Head of caudate nucleus (tissue), 42 donors: ENCODE measurements at places on chromosomes 13 and 19.

- peak; percentile 25 for DNase-seq
These were observed 1.4 kb downstream of the FZR1 start for GRCh38 chr19:3507371-3508120.

DNA sequence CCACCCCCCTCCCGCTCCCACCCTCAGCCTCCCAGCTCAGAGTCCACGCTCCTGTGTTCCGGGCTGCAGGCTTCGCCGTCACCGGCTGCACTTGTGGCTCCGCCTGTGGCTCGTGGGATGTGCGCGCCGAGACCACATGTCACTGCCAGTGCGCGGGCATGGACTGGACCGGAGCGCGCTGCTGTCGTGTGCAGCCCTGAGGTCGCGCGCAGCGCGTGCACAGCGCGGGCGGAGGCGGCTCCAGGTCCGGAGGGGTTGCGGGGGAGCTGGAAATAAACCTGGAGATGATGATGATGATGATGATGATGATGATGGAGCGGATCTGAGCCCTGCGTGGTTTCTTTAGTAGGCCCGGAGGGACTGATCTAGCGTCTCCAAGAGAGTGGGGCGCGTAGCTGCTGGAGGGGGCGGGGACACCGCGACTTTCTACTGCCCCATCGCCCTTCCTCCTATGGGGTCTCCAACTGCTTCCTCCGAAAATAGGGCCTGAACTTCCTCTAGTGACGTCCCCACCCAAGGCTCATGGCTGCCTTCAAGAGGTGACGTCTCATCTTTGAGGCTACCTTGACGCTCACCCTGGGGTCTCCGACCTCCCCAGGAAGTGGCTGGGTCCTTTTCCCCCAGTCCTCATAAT, 1.4 kb downstream of the RETN start:
- peak; percentile 33 for DNase-seq

DNA sequence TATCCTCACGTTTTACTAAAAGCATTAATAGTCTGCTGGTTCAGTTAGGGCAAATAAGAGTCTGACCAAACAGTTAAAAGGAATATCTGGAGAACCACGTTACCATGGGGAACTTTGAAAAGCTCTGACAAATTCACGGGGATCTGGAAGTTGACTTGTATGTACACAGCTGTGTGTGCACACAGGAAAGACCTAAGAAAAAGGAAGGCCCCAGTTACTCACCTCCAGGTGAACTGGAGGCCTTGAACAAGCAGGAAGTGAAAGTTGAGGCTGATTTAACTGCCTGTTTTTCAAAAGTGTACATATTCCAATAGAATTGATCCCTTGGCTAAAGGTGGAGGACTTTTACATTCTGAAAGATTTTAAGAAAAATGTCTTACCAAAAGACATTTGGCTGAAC, 1891.6 kb upstream of the PCDH20 start:
- DNase-seq = no peak

DNA sequence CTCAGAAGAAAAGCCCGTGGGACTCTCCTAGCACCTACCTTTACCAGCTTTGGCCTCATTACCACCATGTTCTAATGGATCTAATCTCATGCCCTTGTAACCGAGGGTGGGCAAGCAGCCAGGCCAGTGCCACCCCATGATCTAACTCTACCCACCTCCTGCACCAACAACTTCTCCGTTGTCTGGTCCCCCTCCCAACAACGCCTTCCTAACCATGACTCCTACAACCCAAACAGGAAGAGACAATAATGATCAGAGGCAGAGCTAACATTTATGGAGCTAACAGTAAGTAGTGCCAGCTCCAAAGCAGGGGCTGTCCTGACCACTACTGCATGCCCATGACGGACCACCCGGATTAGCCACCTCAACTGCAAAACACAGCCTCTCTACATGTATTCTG, 3.5 kb downstream of the USP12 start:
- DNase-seq = no peak

DNA sequence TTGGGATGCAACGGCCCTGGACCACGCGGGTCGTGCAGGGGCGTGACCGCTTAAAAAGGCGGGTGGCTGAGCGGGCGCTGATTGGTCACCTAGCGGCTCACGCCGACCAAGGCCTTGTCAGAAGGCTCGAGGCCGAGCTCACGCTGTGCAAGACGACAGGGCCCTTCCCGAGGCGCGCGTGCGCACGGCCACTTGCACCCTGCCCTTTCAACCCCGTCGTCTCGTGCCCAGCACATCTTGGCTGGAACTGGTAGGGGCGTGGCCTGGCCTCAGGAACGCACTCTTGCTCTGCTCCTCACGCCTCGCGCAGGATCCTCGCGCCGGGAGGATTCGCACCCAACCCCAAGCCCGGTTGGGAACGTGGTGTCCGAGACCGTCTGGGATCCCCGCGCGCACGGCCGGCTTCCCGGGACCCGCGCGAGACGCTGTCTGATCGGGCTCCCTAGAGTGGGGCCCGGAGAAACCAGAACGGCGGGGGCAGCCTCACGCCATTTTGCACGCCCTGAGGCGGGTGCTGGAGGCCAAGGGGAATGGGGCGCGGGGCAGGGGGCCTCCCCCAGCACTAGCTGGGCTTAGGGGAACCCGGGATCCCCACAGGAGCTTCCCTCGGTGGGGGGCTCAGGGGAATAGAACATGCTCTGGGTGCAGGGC, at the start of gene MEIOSIN:
TSS of gene MEIOSIN (plus strand) at position 280 of the 651 bp plus-strand sequence. CDS start 1,938 bp downstream, outside the sequence.
- DNase-seq = no peak

DNA sequence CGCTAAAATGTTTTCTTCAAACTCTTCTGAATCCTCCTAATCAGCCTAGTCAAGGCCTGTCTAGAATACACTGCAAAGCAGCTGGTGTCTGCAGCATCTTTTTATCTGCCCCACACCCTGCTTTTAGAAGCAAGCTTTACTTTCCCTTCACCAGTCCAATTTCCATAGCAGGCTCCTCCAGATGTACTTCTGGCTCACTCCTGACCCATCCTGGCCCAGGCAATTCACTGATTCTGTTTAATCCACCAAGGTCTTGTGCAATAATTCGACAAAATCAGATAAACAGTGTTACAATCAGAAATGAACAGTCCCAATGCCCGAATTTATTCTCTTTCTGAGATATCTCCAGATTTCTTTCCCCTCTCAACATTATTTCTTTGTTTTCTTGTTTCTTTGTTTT, 415.2 kb upstream of the SGCG start:
- DNase-seq = no peak
